ENCODE measurements at places on chromosomes 6 and 20.

GRCh38 chr6:166949528-166950442 is 6.6 kb downstream of the RNASET2 start:
- DNase-seq, result no peak

- DNase-seq, result no peak
Measured at GRCh38 chr6:39104528-39104927, 10.5 kb downstream of the SAYSD1 start.

DNA sequence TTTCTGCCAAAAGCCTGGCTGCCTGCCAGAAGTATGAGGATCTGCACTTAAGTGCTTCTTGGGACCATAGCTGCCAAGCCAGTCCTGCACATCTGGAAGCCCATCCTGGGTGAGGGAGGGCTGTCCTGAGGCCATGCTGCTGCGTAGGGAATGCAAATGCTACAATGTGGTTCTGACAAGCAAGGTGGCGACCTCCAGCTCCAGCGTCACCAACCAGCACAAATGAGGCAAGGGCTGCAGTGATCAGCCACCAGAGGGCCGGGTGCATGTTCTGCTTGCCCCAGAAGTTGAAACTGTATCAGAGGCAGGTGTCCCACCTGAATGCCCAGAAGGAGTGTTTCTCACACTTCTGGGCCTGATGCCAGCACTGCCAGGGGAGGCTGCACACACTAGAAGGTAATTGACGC is 99.1 kb upstream of the KCNQ5 start:
- DNase-seq, result no peak

- no peak for DNase-seq
Measured at GRCh38 chr20:49267327-49267726, 10.5 kb downstream of the ZNFX1 start.

- no peak for DNase-seq
Measured at GRCh38 chr6:42278131-42278853, 60.6 kb upstream of the MRPS10 start.

- no peak for DNase-seq
Measured at GRCh38 chr6:151069641-151070040, 170.1 kb upstream of the AKAP12 start.

DNA sequence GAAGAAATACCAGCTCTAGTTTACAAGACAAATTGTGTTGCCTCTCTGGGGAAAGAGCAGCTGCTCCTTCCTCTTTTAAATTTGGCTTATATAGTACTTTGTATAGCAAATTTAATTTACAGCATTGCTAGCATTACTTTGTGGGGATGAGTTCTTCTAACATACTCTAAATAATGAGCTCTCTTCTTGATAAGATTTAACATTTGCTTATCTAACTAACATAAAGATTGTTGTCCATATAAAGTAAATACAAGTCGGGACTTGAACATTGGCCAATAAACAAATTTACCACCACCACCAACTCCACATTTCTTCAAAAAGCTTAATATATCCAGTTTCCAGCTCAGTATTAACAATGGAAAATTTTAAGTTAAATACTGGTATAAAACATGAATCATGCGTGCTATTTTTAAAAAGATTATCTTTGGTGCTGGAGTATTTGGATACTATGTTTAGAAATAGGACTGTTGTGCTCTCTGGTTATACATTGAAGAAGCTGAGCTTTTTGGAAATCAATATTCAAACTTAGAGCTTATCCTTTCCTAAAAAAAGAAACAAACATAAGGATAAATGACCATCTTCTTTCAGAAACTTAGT is 1146.9 kb upstream of the GJE1 start:
- no peak for DNase-seq
